Natural killer cell (primary cell): ENCODE measurements at places on chromosomes 3 and 15. TPM values are rescaled to one million over a fixed set of nuclear protein-coding genes. Genes with fewer than 3 reads are reported as not detected.

The WNT5A gene
- not detected for total RNA-seq

The HEG1 gene
- total RNA-seq, result 83.5 TPM

DNA sequence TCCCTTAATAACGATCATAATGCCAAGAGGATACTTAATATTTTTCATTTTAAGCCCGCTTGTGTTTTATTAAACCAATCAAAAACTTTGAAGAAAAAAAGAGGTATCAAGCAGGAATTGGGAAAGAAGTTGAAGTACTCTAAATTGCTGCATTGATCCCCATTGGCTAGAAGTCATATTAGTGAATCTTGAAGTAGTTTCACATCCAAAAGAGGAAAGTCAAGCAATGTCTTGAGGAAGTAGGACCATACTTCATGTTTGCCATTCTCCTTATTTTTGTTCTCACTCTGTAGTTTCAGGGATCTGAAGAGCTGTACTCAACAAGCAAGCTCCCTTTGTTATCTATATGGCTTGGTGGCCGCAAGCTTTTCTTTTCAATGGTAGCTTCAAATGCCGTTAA, 2.2 kb downstream of the SCAANT1 start:
- no peaks in the 10 kb centered on the region for H3K27me3 ChIP-seq
- peaks cover 15% of the 10 kb centered on the region for H3K4me1 ChIP-seq
- DNase-seq, result no peak
- no peak overlapping the region for H3K27ac ChIP-seq
- no peak overlapping the region for H3K4me3 ChIP-seq
- H3K36me3 ChIP-seq, result peaks cover 5% of the 10 kb centered on the region

GRCh38 chr3:112980080-112980479, 5.2 kb upstream of the CD200R1 start:
- no peaks in the 10 kb centered on the region for H3K27me3 ChIP-seq
- peaks cover 13% of the 10 kb centered on the region for H3K4me1 ChIP-seq
- H3K4me3 ChIP-seq, result no peak overlapping the region
- no peak overlapping the region for H3K27ac ChIP-seq
- DNase-seq, result no peak
- H3K36me3 ChIP-seq, result no peaks in the 10 kb centered on the region

- H3K27me3 ChIP-seq, result no peaks in the 10 kb centered on the region
- H3K4me1 ChIP-seq, result peaks cover 11% of the 10 kb centered on the region
- no peak overlapping the region for H3K27ac ChIP-seq
- H3K4me3 ChIP-seq, result no peak overlapping the region
- no peak for DNase-seq
Measured at GRCh38 chr3:196660381-196661166, 21.1 kb downstream of the NRROS start.
